ENCODE measurements at places on chromosomes 12 and 14. TPM values are rescaled to one million over a fixed set of nuclear protein-coding genes. Genes with fewer than 3 reads are reported as not detected.

DNA sequence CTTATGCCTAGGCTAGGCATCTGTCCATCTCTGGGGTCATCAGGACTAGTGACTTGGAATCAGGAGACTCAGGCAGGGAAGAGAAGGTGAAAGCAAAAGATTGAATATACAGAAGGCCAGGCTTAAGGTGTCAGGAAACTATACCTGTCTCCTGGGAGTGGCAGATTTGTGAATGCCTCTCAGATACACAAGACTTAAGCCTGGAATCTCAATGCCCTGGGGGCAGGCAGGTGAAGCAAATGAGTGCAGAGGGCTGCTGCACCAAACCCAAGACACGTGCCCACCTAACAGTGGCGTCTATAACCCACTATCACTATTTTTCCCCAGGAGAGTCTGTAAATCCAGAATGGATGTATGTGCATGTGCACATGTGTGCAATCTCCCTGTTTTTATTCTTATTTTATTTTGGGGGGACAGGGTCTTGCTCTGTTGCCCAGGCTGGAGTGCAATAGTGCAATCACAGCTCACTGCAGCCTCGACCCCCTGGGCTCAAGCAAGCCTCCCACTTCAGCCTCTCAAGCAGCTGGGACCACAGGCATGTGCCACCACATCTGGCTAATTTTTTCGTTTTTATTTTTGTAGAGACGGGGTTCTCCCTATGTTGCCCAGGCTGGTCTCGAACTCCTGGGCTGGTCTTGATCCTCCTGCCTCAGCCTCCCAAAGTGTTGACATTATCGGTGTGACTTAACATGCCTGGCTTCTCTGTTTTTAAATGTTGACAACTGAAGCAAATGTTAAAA lies 31.9 kb upstream of the FOS start:
- no peak for DNase-seq

DNA sequence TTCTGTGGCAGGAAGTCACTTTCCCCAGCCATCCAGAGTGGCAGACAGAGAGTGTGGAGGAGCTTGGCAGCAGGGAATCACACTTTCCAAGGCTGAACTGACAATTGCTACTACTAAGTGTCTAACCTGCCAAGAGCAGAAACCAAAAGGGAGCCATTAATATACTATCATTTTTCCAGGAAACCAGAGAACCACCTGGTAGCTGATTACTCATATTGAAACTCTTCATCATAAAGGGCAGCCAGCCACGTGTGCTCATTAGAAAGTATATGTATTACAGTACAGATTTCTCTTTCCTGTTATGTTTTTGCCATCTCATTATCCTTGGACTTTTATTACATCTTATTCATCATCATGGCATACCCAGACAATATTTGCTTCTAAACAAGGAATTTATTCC lies 374.9 kb downstream of the GXYLT1 start:
- no peak for DNase-seq

- DNase-seq = no peak
Observed at GRCh38 chr12:1830981-1831963, 10.9 kb downstream of the LRTM2 start.

GRCh38 chr12:75960086-75960910 lies 71.3 kb downstream of the PHLDA1 start:
- no peak for DNase-seq

DNA sequence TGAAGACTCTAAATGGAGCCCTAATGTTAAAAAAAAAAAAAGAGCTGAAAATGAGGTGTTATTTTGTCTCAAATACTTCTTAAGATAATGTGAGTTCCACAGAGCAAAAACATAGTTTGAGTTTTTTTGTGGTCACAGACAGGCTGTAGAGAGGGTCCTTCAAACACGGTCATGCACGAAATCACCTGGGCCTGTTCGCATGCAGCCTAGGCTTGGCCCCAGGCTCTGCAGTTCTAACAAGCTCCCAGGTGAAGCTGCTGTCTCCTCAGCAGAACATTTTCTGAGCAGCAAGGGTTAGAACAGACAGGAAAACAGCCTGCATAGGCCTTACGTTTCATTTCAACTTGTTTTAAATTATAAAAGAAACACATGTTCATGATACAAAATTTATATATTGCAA lies 65.4 kb upstream of the TBPL2 start:
- DNase-seq = no peak

Gene CKB
- 13.2 TPM for total RNA-seq

DNA sequence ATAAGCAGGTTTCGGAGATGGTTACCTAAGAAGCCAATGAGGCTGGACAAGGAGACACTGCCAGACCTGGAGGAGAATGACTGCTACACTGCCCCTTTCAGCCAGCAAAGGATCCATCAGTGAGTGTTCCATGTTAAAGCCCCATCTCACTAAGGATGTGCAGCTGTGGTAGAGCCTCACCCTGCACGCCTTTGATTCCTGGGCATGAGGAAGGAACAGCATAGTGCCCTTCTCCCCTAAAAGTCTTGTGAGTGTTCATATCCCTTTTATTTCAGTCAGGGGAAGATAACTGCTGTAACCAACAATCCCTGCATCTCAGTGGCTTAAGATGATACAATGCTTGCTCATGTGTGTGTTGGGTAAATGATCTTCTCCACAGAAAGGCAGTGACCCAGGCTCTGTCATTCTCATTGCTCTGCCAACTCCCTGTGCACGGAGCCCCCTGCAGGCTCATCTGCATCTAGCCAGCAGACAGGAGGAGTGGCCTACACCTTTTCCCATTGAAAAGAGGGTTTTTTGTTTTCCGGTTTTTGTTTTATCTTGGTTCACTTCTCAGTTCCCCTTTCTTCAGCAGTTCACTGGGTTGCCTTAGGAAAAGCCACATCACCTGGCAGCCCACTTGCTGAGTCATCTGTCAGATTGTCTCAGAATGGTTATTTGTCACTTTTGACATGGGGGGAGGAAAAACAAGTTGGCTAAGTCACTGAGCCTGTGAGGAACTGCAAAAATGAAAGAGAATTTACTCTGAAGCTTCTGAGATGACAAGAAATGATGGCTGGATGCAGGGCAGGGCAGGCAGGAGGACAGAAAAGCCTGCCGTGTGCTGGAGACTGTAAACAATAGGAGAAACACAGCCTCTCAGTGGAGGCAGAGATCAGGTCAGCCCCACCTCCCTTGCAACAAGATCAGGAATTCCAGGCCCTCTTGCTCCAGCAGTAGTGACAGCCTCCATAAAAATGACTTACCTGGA lies 193.3 kb downstream of the ANO4 start:
- peak; percentile 72 for DNase-seq

GRCh38 chr14:54881761-54882401 lies 20.7 kb downstream of the GCH1 start:
- DNase-seq = no peak

GRCh38 chr12:42510823-42511222 lies 78.7 kb downstream of the PRICKLE1 start:
- no peak for DNase-seq

DNA sequence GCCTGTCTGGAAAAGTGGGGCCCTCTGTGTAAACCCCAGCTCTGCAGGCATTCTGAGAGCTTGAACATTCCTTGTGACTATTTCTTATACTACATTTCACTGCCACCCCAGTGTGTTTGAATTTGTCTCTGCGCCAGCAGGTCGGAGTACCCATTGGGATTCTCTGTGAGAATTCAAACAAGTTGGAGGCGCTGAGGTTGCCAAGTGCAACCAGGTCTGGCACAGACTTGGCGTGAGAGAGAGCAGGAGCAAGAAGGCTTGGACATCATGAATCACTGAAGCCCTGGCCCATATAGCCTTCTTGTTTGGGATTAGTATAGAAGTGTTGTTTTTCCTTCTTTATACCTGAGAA lies 33.0 kb upstream of the ATP2A2 start:
- DNase-seq = no peak

DNA sequence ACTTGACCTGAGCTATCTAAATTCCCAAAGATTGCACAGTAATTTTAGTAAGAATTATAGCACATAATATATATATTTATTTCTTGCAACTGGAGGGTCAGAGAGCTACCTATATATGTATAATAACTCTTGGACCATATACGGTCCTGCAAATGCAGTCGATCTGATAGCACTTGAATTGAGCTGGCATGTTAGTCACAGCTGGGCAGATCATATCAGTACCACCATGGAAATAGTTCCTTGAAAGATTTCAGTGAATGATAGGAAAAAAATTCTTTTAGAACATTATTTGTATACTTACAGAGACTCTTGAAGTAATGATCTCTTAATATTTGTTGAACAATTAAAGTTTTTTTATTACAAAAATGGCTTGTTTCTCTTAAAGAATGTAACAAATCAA lies 94.5 kb upstream of the MON2 start:
- no peak for DNase-seq

GRCh38 chr12:11895421-11896078 lies 175.2 kb upstream of the BCL2L14 start:
- no peak for DNase-seq

GRCh38 chr12:124190312-124191023 lies 104.4 kb upstream of the RFLNA start:
- no peak for DNase-seq

DNA sequence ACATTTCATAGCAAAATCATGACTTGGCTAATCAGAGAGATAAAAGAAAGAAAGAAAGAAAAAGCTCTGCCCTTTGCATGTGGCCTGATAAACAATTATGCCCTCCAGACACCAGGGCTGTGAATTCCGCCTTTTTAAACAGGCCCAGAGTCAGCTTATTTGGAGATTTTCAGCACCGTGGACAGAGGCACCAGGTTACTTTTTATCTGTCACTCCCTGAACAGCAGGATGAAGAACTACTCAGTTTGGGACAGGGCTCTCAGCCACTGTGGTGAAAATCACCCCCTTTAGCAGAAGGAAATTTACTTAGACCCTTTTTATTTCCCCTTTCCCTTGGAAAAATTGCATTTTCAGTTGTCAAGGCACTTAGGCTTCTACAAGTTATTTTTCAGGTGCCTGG lies 359.9 kb downstream of the NRXN3 start:
- DNase-seq = no peak

GRCh38 chr14:73712540-73713180 lies 1.5 kb downstream of the PNMA1 start:
- peak; percentile 26 for DNase-seq

GRCh38 chr12:45458854-45459807 lies 243.2 kb downstream of the ANO6 start:
- DNase-seq = no peak

DNA sequence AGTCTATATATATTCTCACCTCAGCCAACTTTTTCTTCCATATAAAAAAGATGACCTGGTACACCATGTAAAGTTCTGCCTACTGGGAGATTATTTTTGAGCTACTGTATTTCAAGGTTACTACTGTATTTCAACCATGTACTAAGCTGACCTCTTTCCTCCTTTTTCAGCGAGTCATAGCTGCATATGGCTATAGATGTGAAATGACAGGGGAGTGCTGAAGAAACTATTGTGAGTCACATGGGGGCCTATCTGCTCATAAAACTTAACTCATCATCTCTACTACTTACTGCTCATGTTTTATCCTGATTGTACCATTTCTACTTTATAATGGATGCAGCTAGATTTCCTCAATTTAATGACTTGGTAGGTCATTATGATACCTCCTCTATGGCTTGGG lies 571.4 kb upstream of the ATP2B1 start:
- DNase-seq = peak; percentile 34

DNA sequence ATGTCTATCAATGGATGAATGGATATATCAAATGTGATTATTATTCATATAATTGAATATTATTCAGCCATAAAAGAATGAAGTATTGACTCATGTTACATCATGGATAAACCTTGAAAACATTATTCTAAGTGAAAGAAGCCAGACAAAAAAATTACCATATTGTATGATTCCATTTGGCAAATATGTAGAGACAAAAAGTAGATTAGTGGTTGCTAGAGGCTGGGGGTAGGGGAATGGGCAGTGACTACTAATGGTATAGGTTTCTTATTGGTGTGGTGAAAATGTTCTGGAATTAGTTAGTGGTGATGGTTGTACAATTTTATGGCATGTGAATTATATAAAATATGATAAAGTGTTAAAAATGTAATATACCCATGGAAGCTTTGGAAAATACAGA lies 31.8 kb upstream of the GNS start:
- no peak for DNase-seq

DNA sequence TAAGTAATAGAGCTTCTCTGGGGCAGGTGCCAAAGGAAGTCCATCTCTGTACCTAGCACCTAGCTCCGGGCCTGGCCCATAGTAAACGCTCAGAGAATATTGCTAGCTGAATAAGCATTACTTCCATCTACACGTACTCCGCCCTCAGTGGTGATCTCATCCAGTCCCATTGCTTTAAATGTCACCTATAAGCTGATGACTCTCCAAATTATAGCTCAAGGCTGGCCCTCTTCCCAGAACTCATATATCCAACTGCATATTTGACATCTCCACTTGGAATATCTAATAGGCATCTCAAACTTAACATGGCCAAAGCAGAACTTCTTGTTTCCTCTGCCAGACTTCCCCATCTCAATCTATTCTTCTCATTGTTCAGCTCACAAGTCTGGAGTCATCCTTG lies 6.9 kb upstream of the DYNLL1 start:
- DNase-seq = peak; percentile 73

- no peak for DNase-seq
Observed at GRCh38 chr12:109596418-109597244, 23.0 kb downstream of the MVK start.

Gene OVCH1
- total RNA-seq = not detected

Gene TAS2R43
- not detected for total RNA-seq

DNA sequence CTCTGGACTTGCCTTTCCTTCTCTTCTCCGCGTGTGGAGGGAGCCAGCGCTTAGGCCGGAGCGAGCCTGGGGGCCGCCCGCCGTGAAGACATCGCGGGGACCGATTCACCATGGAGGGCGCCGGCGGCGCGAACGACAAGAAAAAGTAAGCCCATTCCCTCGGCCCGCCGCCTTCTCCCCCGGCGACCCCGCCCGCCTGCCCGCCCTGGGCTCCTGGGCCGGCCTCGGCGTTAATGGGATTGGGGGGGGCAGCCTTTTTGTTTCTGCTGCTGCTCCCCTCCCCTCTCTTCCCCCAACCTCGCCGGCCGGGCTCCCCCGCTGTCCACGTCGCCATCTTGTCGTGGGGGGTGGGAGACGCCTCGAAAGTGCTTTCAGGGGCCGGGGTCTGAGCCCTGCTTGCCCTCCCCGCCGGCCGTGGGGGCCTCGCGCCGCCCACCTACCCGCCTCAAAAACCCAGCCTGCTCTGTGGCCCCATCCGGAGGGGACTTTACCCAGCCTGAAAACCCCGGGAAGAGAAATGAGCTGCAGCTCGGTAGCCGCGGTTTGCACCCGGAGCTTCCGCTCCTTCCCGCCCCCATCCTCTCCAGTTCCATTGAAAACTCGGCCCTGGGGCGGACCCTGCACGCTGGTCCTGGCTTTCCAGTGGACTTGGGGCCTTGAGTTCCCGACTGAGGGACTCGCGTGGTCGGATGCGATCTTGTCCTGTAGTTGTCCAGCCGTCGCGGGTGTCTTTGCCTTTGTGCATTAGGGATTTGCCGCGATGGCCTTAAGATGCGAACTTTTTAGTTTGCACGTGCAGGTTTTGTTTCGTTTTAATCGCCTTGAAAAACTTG lies 598 bp downstream of the HIF1A start:
- DNase-seq = peak; percentile 32

DNA sequence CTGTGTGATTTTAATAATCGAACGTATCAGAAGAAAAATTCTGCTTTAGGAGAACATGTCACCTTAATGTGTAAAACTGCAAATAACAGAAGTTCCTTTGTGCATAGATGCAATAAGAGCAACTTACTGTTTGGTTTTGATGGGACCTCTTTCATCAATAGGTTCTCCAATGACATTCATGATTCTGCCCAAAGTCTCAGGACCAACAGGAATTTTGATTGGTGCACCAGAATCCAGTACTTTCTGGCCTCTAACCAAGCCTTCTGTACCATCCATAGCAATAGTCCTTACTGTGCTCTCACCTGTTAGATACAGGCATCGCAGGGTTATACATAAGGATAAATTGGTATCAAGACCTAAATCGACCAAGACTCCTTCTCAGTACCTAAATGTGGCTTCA lies 1.1 kb downstream of the ATP5F1B start:
- DNase-seq = peak; percentile 26

GRCh38 chr12:10690906-10691305 lies 17.1 kb upstream of the STYK1 start:
- no peak for DNase-seq

All from A172 (cell line).